ENCODE measurements at places on chromosomes 4 and X.

DNA sequence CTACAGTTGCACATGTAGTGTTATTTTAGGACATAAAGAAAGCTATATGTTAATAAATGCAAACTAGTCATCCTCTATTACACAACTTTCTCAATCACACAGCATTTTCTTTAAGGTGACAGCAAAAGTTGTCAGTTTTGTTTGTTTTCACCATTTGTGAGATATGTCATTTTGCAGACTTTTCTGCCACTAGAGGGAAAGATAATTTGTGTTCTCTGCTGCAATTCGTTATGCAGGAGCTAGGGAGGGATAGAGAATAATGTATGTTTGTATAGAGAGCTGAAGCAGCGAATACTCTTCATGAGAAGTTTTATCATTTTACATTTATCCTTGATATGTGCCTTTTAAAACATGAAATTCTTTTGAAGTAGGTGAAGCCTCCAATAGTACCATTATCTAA is 670.6 kb upstream of the ATOH1 start:
- no peak for DNase-seq

GRCh38 chr4:141802333-141802732 is 165.9 kb downstream of the IL15 start:
- peak; percentile 56 for DNase-seq

DNA sequence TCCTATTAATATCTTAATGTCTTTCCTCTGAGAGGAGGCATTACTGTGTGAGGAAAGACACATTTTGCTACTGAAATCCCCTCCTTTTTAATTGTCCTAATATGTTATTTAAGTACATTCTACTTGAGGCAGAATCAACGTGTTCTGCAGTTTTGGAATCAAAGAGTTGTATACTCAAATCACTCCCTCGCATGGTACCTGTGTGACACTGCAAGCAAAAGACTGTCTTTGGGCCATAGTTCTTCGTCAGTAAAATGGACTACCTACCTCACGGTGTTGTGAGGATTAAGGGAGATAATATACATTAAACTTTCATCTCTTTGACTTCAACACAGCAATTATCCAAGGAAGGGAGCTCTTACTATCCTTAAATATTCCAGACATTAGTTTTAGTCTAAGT is 61.5 kb downstream of the TIGD2 start:
- DNase-seq, result no peak

DNA sequence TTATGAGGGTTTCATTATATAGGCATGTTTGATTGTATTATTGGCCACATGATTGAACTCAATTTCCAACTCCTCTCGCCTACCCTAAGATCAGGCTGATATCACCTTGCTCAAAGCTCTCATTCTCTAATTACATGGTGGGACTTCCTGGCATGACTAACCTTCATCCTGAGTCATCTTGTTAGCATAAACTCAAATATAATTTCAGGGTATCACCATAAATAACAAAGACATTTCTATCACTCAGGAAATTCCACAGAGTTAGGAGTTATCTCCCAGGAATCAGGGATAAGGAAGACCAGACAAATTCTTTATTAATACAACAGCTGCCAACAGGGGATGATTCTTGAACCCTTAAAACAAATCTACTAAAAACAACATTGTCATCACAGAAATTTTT is 90.7 kb downstream of the NDST3 start:
- no peak for DNase-seq

DNA sequence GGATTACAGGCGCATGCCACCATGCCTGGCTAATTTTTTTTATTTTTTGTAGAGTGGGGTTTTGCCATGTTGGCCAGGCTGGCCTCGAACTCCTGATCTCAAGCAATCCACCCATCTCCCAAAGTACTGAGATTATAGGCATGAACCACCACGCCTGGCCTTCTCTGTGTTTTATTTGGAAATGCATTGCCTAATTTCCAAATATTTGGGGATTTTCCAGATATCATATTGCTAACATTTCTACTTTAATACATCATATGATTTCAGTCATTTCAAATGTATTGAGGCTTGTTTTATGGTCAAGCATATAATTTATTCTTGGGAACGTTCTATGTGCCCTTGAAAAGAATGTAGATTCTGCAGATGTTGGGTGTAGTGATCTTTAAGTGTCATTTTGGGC is 38.8 kb downstream of the FGF2 start:
- DNase-seq, result no peak

DNA sequence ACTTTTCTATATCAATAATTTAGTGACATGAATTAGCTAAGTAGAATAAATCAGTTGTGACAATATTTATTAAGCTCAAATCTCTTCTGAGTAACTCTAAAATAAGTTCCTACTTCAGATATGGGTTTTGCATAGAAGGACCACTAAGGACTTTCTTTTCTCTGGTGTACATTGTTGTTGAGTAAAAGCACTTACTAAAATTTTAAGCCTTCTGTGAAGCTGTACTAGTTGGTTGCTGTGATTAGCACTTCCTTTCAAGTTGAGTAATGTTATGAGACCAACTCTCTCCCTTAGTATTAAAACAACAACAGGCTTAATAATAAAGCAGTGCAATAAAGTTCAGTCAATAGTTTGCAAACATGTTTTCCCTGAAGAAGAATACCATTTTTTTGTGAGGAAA is 667.4 kb upstream of the NDST4 start:
- no peak for DNase-seq

- DNase-seq, result peak; percentile 48
These were observed 788 bp downstream of the SAP30 start for GRCh38 chr4:173371292-173372192.

DNA sequence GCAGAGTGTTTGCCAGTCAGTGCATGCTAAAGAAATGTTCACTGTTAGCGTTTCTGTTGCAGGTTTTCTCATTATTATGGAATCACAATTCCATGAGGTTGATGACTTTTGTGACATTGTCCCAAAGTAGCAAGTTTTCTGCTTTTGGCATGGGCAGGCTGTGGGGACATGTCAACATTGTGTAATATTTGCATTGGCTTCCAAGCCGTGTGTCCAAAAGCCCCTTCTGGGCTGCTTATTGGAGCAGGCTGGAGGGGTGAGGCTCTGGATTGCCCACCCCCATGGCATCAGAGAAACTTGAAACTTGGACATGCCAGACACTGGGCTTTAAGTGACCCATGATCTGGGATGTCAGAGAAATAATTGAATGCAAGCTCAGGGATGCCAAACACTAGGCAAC is 90.7 kb downstream of the RTL9 start:
- no peak for DNase-seq

DNA sequence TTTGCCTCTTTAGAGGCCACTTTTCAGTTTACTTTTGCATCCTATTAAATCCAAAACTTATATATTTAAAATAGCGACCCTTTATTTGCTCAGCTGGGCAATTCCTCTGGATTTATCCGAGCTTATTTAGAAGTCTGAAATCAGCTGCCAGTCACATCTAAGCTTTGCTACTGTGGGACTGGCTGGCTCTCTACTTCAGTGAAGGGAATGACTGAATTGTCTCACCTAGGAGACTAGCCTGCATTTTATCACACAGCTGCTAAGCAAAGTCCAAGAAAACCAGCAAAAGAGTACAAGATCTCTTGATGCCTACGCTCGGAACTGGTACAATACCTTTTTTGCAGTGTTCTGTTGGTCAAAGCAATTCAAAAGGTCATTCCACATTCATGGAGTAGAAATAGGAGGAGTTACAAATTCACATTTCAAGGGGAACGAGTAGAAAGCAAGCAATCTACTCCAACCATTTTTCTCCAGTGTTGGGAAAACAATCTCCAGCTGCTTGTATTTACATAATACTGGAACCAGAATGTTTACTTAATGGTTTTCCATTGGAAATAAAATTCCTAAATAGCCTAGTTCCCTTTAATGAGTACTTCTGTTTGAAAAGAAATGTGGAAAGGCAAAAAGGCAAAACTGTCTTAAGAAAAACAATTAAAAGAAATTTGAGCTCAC is 160.2 kb downstream of the MAGEB5 start:
- DNase-seq, result no peak

DNA sequence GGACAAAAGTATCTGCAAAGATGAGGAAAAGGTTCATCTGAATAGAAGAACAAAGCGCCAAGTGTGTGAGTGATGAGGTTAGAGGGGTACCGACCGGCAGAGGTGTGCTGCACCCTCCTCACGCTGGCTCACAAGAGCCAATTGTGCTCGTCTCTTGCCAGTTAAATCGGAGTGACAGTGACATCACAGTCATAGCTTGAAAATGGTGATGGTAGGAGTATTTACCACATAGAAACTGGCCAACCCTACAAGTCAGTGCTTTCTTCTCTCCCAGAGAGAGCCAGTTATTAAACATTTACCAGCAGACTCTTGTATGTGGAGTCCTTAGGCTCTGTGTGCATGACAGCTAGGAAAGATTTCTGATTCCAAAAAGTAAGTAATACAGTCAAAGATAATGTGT is 32.4 kb downstream of the CLDN22 start:
- DNase-seq, result no peak

- no peak for DNase-seq
These were observed 298.1 kb downstream of the PDGFC start for GRCh38 chr4:156673483-156673882.

DNA sequence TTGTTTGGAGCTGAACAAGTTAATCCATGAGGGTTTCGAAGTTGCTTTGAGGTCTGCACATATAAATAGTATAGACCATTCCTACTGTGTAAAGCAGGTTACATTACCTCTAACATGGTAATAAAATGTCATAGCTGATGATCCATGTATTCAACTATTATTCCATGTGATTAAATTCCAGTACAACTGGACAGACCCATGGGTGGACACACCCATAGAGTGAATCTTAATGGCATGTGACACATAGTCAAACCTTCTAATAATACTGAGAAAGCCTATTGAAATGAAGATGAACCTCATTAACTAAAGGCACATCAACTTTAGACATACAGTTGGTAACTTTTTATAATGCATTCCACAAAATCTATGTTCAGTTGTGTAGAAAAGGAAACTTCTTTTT is 28.5 kb downstream of the FHIP1A start:
- no peak for DNase-seq

GRCh38 chr4:158912390-158912789 is 143.6 kb downstream of the FNIP2 start:
- DNase-seq, result no peak

GRCh38 chr4:127416115-127416514 is 216.6 kb upstream of the INTU start:
- no peak for DNase-seq

DNA sequence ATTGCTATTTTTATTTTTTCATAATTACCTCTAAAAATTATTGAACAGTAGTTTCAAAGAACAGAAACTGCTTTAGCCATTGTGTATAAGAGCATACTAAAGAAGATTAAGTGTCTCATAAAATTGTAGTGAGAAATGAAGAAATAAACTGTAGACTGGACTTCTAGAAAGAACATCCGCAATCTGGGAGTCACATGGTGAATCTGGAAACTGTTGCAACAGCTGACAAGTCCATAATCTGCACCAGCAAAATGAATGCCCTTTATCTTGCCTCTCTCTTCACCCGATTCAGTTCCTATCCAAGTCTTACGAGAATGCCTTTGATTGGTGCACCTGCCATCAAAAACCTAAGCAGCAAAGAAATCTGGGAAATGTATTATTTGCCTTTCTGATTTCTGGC is 312.9 kb downstream of the NAF1 start:
- DNase-seq, result no peak

- no peak for DNase-seq
These were observed 238.1 kb downstream of the DHRSX start for GRCh38 chrX:2262668-2263055.

GRCh38 chr4:77028246-77028645 is 47.5 kb downstream of the CCNI start:
- DNase-seq, result no peak

Data from GM04504 (cell line).